Stimulated activated CD8-positive, alpha-beta memory T cell treated with anti-CD3 and anti-CD28 coated beads, Interleukin-2, amount 100 ng/mL, for 48 hours (primary cell): ENCODE measurements at places on chromosomes 4 and X.

- DNase-seq = no peak
Measured at GRCh38 chr4:42720533-42720932, 63.6 kb upstream of the ATP8A1 start.

- DNase-seq = no peak
Measured at GRCh38 chr4:143372093-143372915, 35.6 kb downstream of the GAB1 start.

DNA sequence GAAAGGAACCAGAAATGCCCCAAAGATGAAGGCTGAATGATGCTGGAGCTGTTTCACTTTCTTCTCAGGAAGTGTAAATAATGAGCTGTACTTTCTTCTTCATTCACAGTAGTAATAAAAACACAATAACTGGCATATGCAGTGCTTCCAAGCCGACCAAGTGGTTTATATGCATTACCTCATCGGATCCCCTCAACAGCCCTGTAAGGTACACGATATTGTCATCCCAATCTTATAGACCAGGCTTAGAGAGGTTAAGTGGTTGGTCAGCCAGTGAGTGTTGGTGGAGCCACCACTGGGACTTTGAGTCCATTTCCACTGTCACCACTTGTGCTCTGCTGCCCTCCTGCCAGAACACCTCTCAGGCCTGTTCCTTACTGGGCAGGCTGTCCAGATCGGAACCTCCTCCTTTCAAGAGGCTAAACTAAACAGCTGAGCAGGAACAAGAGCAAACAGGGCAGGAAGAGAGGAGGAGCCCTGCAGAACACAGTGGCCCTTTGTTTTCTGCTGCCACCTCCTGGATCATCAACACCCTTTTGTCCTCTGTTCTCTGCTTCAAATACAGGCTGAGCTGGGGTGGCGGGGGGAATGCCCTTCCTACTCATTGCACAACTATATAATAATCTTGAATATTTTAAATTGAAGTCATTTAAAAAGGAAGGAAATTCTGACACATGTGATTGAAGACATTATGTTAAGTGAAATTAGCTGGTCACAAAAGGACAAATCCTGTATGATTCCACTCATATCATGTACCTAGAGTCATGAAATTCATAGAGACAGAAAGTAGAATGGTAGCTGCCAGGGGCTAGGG, 112.5 kb upstream of the ATP6AP2 start:
- no peak for DNase-seq

DNA sequence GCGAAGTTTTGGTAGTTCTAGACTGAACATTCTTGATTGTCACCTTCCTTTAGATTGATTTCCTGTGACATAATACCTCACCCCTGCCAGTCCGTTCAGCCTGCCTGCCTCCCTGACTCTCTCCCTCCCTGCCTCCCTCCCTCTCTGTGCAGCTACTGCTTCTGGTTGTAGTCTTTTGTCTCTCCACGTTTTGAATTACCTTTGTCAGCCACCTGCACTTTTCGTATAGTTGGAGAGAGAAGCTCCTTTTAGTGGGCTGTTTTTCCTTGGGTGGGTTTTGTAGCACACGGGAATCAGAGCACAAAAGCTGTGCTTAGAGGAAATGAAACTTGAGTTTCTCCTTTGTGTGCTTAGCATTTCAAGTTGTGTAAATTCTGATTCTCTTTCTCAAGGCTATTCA, 32.6 kb upstream of the MSMO1 start:
- no peak for DNase-seq

DNA sequence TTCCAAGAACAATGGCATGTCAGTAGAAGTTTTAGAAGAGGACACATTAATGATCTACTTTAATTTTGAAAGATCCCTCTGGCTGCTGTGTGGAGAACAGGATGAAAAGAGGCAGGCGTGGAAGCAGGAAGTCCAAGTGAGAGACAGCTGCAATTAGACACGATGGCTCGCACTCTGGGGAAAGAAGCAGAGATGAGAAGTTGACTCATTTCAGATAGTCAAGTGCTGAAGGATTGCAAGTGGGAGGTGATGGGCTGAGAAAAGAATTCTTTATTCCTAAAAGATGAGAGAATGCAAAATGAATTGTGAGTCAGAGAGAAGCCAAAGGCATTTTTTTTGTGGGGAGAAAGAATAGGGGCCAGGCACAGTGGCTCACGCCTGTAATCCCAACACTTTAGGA, 16.5 kb downstream of the RXFP1 start:
- no peak for DNase-seq

GRCh38 chrX:132795181-132795580, 163.2 kb downstream of the HS6ST2 start:
- DNase-seq = no peak

- peak; percentile 97 for DNase-seq
Measured at GRCh38 chr4:122732329-122733026, at the start of gene BBS12. TSS of gene BBS12 (plus strand) at chr4:122732704. CDS start at chr4:122741893, 9,189 bp downstream.

DNA sequence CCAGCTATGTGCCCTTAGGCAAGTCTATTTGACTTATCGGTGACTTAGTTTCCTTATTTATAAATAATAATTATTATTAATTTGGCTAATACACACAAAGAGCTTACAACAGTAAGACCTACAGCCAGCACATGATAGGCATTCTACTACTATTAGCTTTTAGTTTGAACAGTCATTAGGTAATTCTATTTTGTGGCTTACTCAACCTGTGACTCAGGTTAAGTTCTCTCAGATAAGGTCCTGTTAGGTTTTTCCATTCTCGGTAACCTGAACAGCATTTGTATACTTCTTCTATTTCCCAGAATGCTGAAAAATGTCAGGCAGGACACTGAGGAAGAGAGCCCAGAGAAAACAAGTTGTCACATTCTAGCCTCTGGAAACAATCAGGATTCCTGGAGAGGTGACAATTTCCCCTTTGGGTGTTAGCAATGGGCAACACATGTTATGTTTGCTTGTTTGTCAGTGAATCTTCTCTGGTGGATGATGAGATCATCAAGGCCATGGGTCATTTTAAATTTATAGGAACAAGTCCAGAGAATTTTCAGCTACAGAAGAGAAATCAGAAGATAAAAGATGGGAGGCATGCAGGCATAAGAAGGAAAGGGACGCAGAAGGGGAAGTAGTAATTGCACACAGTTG, 2144.7 kb downstream of the PCDH7 start:
- DNase-seq = no peak

DNA sequence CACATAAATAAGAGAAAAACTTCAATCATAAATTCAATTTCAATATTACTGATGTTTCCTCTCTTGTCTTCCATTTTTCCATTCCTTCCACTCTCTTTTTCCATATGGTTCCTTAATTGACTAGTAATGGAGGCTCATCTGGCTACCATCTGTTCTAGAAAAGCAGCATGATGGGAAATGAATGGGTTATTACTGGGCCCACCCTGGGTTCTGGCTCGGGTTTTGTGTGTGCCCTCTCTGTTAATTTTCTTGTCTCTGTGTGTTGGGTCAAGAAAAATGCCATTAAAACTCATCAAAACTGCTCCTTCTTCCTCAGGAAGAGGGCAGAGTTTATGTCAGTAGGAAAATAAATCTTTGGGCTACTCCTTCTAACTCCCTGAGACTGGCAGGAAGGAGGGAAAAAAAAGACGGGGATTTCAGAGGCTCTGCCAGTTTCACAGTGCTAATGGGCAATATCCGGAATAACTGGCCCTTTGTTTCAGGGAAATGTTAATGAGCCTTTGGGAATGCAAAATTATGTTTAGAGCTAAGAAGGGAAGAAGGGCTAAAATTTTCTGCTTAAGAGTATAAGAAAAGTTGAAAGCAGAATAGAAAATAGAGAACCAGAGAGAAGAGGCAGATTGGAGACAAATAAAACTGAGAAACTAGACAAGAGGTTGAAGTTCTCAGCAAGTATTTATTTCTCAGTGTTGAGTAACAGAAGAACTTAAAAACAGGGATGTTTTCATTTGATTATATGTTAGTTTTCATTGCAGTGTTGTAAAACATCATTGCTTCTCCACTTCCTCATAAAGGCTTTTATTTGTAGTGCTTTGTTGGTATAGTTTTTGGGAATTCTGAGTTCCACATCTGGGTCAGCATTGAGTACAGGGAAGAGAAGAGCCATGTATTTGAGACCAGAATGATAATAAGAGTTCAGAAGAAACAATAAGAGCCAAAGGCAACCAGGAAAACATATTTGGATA, 19.7 kb downstream of the GABRB1 start:
- no peak for DNase-seq

- no peak for DNase-seq
Measured at GRCh38 chrX:152843852-152844251, 13.0 kb downstream of the NSDHL start.

- no peak for DNase-seq
Measured at GRCh38 chr4:80540785-80541469, 205.4 kb downstream of the CFAP299 start.

DNA sequence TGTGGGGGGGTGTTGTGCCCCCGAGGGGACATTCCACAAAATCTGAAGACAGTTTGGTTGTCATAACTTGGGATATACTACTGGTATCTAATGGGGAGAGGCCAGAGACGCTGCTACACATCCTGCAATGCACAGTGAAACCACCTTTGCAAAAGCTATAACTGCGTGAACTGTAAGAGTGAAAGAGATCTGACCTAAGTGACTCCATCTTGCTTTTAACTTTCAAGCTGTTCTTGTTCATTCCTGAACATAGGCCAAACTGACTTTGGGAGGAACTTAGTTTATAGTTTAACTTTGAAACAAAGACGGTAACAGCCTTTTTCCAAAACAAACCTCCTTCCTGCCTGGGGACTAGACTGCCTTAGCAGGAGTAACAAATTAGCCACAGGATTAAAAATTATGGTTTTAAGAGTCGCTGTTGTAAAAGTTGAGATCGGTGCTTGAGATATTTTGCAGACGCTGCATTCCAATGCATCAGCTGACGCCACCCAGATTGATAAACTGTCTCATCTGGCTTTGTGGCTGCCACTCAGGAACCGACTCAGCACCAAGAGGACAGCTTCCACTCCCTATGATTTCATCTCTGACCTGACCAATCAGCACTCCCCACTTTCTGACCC, 70.9 kb downstream of the ATXN3L start:
- DNase-seq = no peak

- no peak for DNase-seq
Measured at GRCh38 chr4:132094017-132094416, 1055.1 kb upstream of the PCDH10 start.

DNA sequence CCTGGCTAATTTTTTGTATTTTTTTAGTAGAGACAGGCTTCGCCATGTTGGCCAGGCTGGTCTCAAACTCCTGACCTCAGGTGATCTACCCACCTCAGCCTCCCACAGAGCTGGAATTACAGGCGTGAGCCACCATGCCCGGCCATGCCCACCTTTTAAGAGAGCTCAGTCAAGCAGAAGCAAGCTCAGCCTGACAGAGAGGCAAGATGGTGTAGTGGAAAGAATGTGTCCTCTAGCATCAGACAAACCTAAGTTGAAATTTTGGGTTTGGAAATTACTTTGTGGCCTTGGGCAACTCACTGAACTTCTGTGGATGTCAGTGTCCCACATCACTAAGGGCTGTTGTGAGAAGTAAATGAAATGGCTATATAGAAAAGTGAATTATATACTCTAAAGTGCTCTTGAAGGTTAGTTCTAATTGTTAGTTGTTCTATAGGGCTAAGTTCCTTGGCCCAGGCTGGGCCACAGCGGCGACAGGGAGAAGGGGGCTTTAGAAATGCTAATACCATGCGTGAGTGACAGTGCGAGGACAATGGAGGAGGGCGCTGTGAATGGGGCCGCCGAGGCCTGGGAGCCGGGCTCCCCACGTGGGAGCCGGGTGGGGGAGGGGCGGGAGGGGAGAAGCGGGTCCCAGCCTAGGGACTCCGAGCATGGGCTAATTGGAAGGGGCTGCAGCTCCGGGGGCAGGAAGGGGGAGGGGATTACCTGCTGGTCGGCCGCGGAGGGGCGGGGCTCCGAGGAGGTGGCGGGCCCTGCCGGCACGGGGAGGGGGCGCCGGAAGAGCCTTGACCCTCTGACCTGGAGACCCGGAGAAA, 15.6 kb downstream of the PJA1 start:
- no peak for DNase-seq

GRCh38 chrX:47539860-47540259, 21.1 kb upstream of the ARAF start:
- DNase-seq = no peak

DNA sequence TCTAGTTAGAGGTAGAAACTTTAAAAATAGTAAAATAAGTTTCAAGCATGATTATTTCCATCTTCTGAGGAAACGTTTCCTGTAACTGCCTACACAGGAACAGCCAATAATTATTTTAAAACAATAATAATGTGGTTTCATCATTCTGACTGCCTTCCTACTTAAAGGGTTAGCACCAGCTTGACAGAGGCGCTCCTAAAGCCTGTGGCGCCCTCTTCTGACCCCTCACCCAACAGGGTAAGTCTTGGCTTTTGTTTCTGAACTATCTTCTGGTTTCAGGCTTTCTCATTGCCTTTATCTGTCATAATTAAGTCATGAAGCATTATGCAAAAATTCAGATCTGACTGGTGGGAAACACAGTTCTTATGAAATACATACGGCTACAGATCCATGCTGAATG, 96.7 kb downstream of the ITM2A start:
- DNase-seq = peak; percentile 53

DNA sequence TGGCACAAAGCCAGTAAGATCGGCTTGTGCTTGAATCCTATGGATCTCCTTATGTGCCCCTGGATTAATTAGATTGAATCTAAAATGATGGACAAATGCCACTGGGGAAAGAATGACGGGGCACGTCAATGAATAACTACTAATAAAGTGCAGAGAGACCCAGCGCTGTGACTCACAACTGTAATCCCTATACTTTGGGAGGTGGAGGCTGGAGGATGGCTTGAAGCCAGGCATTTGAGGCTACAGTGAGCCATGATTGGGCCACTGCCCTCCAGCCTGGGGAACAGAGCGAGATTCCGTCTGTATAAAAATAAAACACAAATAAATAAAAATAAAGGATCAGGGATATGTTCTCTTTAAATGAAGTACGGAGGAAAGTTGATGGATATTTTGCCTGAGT, 179.4 kb downstream of the DCHS2 start:
- DNase-seq = no peak

- no peak for DNase-seq
Measured at GRCh38 chr4:2272026-2272827, 10.3 kb upstream of the MXD4 start.

GRCh38 chrX:142637206-142637605, 388.5 kb upstream of the SPANXN4 start:
- DNase-seq = no peak

GRCh38 chr4:137700072-137700471, 167.8 kb upstream of the PCDH18 start:
- no peak for DNase-seq

- DNase-seq = no peak
Measured at GRCh38 chrX:53084863-53085262, 2.7 kb downstream of the TSPYL2 start.

- DNase-seq = no peak
Measured at GRCh38 chr4:24862073-24862751, 50.6 kb downstream of the CCDC149 start.

- DNase-seq = peak; percentile 1
Measured at GRCh38 chrX:103734125-103734760, 23.5 kb downstream of the TMEM31 start.

DNA sequence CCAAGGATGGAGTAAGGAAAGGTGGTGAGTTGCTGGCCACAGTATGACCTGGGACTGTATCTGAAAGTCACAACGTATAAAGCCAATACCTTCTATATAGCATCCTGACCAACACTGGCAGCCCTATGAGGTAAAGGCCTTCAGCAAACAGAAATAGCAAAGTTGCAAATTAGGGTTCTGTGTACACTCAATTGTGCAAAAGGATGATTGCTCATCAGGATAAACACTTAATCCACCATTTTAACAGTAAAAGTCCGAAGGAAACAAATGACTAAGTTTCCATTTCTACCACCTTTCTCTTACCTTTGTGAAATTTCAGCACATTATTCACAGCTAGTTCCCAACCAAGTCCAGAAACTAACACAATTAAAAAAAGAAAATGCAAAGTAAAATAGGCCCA, 1.4 kb upstream of the FNIP2 start:
- DNase-seq = no peak
